ENCODE measurements at places on chromosomes 16 and 17.

GRCh38 chr16:81973737-81974136, 37.5 kb downstream of the SDR42E1 start:
- DNase-seq = no peak

GRCh38 chr16:29012913-29013553, 28.2 kb downstream of the LAT start:
- DNase-seq = peak; percentile 65

- DNase-seq = no peak
These were observed 559 bp downstream of the CLUH start for GRCh38 chr17:2710803-2711607.

DNA sequence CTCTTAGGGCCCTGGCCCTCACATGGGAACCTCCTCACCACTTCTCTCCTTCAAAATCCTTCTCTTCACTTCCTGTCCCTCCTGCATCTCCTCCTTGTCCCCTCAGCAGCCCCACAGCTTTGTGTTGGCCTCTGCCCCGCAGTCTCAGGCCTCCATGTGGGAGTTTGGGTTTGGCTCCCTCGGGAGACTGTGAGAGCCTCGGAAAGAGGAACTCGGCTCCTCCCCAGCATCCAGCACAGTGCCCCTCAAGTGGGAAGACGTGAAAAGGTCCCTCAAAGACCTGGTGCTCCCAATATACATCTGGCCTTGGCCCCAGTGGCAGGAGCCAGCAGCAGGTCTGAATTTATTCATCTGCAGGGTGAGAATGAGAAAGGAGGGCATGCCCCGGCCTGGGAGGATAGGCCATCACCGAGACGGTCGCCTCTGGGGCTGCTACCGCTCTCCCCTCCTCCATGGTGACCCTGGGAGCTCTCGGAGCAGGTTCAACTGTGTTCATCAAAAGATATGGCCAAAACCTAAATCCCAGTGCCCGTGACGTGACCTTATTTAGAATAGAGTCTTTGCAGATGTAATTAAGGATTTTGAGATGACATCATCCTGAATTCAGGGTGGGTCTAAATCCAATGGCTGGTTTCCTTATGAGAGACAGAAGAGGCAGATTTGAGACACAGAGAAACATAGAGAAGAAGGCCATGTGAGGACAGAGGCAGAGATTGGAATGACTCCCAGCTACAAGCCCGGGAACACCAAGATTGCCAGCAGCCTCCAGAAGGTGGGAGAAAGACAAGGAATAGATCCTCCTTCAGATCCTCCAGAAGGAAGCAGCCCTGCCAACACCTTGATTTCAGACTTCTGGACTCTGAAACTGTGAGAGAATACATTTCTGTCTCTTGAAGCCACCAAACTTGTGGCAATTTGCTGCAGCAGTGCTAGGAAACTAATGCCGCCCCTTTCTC, 135.1 kb downstream of the MRM1 start:
- no peak for DNase-seq

DNA sequence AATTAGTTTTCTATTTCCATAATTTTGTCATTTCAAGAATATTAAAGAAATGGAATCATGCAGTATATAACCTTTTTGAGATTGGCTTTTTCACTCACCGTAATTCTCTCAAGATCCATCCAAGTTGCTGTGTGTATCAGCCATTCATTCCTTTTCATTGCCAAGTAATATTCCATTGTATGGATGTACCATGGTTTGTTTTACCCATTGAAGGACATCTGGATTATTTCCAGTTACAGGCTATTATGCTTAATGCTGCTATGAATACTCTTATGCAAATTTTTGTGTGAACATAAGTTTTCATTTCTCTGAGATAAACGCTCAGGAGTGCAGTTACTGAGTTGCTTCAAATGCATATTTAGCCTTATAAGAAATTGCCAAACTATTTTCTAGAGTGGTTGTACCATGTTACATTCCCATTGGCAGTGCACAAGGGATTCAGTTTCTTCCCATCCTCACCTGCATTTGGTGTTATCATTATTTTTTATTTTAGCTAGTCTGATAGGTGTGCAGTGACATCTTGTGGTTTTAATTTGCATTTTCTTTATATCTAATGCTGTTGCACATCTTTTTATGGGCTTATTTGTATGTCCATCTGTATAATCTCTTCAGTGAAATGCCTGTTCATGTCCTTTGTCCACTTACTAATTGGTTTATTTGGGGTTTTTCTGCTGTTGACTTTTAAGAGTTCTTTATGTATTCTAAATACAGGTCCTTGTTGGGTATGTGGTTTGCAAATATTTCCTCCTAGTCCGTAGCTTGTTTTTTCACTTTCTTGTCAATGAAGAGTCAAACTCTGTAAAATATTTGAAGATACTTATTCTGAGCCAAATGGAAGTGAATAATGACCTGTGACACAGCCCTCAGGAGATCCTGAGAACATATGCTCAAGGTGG, 32.7 kb downstream of the BMERB1 start:
- DNase-seq = no peak

DNA sequence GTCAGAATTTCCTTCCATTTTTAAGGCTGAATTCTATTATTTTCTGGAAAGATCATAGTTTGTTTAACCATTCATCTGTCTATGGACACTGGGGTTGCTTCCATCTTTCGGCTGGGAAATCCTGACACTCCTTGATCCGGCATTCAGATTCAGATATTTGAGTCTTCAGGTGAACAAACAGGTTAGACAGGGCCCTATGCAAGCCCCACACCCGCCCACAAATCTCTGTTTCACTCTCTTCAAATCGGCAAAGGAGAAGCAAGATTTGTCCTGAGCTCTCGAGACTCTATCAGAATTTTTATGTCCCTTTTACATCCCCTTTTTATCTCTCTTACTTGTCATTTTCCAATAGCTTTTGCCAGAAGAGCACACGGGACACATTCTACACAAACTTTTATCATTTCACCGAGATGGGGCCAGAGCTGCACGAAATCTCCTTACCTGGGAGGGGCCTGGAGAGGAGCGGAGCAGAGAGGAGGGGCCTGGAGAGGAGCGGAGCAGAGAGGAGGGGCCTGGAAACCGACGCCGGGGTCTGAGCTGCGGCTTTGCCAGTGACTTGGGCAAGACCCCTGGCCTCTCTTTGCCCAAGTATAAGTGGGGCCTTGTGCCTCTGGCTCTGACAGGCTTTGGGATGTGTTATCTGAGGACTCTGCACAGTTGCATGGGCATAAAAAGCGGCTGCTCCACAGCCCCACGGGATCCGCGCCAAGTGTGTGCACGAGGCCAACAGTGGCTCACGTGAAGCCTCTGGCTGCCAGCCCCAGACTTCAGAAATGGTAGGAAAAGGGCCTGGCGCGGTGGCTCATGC, 54.3 kb upstream of the RBFOX3 start:
- no peak for DNase-seq

- DNase-seq = no peak
These were observed 179.0 kb downstream of the HAPSTR1 start for GRCh38 chr16:9270424-9270823.

DNA sequence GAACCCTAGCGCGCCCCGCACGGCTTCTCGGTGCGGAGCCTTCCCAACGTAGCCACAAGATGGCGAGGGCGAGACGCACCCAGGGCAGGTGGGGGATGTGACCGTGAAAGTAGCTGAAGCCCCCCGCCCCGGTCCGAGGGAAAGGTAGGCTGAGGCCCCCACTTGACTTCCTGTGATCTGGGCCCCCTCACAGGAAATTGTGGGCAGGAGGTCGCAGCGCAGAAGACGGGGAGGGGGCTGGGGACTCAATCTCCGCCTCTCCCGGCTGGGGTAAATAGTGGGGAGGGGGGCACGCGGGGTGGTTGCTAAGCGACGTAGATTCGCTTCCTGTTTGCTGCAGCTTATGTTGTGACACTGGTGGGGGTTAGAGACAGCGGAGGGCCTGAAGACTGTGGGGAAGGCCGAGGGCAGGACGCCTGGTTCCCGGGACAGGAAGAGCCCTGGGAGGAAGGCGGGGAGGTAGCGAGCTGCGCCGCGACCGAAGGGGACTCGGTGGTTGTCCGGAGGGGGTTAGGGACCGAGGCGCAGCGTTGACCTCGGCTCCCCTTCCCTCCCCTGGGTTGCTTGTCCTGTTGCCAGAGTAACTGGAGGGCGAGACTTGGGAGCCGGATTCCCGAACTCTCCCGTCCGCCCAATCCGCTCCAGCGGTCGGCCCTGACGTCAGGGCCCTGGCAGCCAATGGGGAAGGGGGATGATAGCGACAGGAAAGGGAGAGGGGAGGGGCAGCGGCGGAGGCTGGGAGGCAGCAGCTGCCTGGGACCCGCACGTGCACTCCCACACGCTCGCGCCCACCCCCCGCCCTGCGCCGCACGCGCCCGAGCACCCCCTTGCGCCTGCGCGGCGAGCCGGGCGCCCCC, 1.2 kb downstream of the KDM6B start:
- DNase-seq = peak; percentile 94

GRCh38 chr17:72555052-72555451, 434.2 kb downstream of the SOX9 start:
- no peak for DNase-seq

GRCh38 chr17:29368926-29369325, 21.2 kb upstream of the TAOK1 start:
- no peak for DNase-seq

- no peak for DNase-seq
These were observed 133.7 kb upstream of the HS3ST3A1 start for GRCh38 chr17:13735444-13735843.

GRCh38 chr16:67396159-67397035, 3.1 kb upstream of the TPPP3 start:
- no peak for DNase-seq

DNA sequence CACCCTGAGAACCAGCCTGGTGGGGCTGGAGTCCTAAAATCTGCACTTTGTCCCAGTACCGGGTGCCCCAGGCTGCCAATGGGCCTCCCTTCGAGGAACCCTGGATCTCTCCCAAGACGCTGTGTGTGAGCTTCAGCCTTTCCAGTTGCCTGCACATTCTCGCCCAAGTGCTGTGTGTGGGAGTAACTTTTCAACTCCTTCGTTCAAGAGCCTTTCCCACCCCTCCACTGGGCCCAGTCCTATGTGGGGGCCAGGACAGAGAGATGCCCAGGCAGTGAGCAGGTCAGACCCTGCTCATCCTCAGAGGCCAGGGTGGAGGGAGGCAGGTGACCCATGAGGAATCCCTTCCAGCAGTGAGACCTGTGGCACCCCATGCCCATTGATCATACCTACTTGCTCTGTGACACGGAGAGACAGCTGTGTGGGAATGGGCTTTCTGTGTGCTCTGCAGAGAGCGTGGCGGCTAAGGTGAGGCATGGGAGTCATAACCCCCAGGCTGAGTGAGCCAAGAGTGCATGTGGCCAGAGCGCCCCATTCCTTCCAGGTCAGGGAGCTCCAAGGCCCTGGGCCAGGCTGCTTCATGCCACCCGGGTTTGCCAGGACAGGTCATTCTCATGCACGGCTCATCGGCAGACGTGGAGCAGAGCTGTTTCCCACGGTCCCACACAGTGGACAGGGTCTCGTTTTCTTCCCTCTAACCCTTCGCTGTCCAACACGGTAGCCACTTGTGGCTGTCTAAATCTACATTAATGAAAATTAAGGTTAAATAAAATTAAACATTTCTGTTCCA, 154.4 kb downstream of the CLEC16A start:
- no peak for DNase-seq

GRCh38 chr17:57106107-57106835, 21.2 kb downstream of the AKAP1 start:
- no peak for DNase-seq

DNA sequence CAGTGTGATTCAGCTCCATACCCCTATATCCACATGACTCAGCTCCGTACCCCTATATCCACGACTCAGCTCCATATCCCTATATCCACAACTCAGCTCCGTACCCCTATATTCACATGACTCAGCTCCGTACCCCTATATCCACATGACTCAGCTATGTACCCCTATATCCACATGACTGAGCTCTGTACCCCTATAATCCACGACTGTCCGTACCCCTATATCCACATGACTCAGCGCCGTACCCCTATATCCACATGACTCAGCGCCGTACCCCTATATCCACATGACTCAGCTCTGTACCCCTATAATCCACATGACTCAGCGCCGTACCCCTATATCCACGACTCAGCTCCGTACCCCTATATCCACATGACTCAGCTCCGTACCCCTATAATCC, 16.8 kb downstream of the CYB5D2 start:
- no peak for DNase-seq

GRCh38 chr17:9290226-9290613, 268.9 kb downstream of the NTN1 start:
- no peak for DNase-seq

- DNase-seq = no peak
These were observed 37.9 kb upstream of the PIK3R6 start for GRCh38 chr17:8905331-8905730.

DNA sequence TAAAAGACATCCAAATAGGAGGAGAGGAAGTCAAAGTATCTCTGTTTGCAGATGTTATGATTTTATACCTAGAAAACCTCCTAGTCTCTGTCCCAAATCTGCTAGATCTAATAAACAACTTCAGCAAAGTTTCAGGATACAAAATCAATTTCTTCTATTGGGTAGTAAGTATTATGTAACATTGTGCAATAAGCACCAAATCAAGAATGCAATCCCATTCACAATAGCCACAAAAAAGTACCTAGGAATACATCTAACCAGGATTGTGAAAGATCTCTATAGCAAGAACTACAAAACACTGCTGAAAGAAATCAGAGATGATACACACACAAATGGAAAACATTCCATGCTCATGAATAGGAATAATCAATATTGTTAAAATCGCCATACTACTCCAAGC, 13.0 kb downstream of the NLRP1 start:
- no peak for DNase-seq

DNA sequence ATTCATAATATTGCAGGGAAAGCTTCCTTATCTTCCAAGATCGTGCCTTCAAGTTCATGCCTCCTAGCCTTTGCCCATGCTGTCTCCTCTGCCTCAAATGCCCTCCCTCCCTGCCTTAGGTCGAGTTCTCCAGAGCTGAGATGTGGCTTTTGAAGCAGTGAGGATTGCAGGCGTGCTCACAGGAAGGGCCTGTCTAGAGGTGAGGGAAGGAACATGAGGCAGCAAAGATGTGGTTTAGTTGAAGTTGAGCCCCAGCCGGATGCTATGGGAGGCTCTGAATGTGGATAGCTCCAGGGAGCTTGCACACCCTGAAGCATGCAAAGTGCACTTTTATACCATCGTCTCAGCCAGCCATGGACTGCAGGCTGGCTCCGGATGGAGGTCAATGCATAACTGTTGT, 754.6 kb upstream of the EEF2KMT start:
- no peak for DNase-seq

- no peak for DNase-seq
These were observed 7.6 kb downstream of the SLFN12L start for GRCh38 chr17:35529866-35530265.

- no peak for DNase-seq
These were observed 6.1 kb downstream of the ITGA2B start for GRCh38 chr17:44383363-44383762.

- no peak for DNase-seq
These were observed 39.3 kb downstream of the CHD9 start for GRCh38 chr16:53094013-53094630.

All from naive thymus-derived CD4-positive, alpha-beta T cell (primary cell).